ENCODE measurements at places on chromosomes 12 and 14.

DNA sequence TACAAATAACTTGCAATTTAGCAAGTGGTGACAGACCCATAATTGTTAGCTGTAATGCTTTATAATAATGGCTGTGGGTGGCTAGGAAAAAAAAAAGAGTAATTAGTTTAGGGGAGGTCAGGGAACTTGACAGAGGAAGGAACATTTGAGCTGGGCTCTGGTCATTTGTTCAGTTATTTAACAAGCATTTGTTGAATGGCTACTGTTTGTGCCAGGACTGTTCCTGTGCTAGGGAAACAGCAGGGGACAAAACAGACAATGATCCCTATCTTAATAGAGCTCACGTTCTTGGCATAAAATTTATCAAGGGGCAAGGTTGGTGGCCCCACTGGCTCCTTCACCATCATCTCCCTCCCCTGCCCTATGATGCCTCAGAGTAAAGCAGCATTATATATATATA, 18.5 kb downstream of the CHST11 start:
- DNase-seq, result no peak

GRCh38 chr14:105844047-105844630, 317.8 kb downstream of the TMEM121 start:
- no peak for DNase-seq

- DNase-seq, result no peak
Observed at GRCh38 chr12:47039756-47040155, 39.7 kb upstream of the PCED1B start.

- DNase-seq, result no peak
Observed at GRCh38 chr14:19947413-19948090, 16.8 kb downstream of the OR4K1 start.

DNA sequence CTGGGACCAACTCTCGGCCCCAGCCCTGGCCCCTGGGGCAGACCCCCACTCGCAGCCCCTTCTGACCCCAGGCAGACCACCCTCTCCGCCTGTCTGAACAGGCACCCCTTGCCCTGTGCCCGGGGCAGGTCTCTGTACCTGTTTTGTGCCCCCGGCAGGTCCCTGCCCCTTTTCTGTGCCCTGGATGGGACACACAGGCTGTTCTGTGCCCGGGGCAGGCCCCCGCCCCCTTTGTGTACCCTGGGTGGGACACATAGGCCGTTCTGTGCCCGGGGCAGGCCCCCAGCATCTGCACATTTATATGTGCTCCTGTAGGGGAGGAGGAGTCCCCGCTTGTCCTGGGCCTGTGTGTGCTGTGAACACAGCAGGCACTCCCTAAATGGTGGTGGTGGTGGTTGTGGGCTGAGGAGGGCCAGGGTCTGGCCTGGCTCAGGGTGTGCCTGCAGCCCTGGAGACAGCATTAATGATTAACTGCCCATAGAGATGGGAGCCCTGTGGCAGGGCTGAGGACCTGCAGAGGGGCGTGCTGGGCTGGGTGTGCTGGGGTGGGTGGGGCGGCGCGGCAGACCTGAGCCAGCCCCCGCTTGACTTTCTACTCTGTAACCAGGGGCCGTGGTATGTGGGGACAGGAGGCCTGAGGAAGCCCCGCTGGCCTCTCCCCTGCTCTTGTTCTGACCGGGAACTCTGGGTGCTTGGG, 3.7 kb downstream of the FBRSL1 start:
- DNase-seq, result no peak
